ENCODE measurements at places on chromosomes 6 and 20.

DNA sequence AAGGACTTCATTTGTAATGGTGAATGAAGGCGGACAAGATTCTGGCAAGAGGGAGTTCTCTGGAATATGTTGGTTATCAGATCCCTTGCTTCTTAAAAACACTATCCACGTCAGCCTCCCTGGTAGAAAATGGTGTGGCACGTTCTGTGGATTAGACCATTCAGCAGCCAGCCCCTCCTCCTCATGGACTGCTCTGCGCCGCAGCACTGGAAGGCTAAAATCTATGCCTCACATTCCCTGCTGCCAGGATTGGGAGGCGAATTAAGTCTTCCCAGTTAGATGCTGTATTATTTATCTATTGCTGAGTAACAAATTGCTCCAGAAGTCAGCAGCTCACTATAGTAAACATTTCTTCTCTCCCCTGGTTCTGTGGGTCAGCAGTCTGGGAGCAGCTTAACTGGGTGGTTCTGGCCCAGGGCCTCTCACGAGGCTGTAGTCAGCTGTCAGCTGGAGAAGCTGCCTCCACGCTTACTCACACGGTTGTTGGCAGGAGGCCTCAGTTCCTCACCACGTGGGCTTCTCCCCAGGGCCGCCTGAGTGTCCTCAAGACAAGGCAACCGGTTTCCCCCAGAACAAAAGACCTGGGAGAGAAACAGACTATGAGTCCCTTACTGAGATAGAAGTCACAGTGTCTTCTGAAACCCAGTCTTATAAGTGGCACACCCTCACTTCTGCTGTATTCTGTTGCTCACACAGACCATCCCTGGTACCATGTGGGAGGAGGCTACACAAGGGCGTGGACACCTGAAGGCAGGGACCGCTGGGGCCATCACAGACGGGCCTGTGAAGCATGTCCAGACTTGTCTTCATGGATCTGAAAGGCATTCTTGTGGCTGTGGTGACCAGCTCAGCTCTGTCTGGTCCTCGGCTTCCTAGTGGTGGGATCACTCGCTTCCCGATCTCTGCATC is 101.0 kb downstream of the NRN1 start:
- DNase-seq: no peak

GRCh38 chr6:39228992-39229767 is at the start of gene KCNK5:
TSS of gene KCNK5 (minus strand) at chr6:39229475. CDS start at chr6:39229111, 364 bp downstream.
- peak; percentile 62 for DNase-seq

DNA sequence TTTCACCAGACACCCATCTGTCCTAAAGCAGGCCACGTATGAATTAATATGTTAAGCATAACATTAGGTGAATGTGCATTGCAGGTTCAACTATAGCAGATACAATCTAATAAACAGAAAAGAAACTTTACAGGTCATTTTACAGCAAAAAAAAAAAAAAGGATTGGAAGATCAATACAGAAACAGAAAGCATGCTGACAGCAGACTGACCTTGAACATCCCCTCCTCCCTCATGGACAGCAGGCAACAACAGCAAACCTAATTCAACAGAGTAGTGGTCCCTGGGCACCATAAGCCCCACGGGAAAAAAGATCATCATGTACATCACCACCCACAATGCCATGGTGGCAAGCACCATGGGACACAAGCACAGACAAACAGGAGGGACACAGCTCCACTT is 12.1 kb upstream of the RAB22A start:
- no peak for DNase-seq

- no peak for DNase-seq
These were observed 906.8 kb downstream of the GRIK2 start for GRCh38 chr6:102300350-102300749.

DNA sequence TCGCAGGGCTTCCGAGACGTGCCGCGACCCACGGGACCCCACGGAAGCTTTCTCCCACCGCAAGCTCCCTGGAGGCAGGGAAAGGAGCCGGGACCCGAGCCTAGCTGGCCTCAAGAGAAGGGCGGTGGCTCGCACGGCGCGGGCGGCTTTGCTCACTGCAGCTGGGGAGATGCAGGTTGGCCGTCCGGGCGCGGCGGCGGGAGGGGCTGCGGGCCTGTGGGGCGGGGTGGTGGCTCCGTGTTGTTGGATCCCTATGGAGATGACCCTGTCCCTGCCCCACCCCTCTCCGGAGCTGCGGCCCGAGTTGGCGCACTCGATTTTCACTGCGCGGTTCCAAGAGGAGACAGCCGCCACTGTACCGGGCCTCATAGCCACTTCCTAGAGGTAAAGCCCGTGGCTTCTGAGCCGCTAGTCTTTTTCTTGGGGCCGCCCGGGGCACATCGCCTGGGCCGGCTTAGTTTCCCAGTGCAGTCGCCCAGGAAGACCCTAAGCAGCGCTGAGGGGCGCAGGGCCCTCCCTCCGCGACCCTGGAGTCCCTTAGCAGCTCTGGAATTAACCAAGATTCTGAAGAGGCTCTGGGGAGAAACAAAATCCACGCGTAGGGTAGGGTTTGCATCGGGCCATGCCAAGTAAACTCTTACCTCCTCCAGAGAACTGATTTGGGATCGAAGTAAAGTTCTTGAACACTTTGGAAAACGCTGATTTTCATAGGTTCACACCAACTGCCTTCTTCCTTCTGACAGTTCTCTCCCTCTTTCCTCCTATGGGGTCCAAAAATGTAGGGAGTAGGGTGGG is at the start of gene ECT2L:
Gene ECT2L, plus strand, starts transcription at position 279 of the 795 bp plus-strand sequence. CDS start 17,188 bp downstream, outside the sequence.
- peak; percentile 23 for DNase-seq
